ENCODE measurements at places on chromosomes 7 and 10. TPM values are rescaled to one million over a fixed set of nuclear protein-coding genes. Genes with fewer than 3 reads are reported as not detected.

SLC25A40 gene
- 17.3 TPM for total RNA-seq

AOAH gene
- total RNA-seq = 3.4 TPM

PRKAG2 gene
- total RNA-seq = 14.2 TPM

PNLIPRP3 gene
- total RNA-seq = not detected

MSS51 gene
- 9.5 TPM for total RNA-seq

PGAM2 gene
- 433 TPM for total RNA-seq

NPTX2 gene
- 4.3 TPM for total RNA-seq

WDFY4 gene
- 5.7 TPM for total RNA-seq

HOXA10 gene
- total RNA-seq = not detected

EFCAB10 gene
- not detected for total RNA-seq

WNT2 gene
- 2.7 TPM for total RNA-seq

ADCYAP1R1 gene
- 8.3 TPM for total RNA-seq

OPN4 gene
- not detected for total RNA-seq

SPDYE2B gene
- not detected for total RNA-seq

ZMIZ1 gene
- total RNA-seq = 31.6 TPM

PAX4 gene
- total RNA-seq = not detected

RASA4 gene
- 37.1 TPM for total RNA-seq

CSGALNACT2 gene
- total RNA-seq = 24.8 TPM

TSPAN14 gene
- 40.5 TPM for total RNA-seq

SPAM1 gene
- total RNA-seq = not detected

GPR26 gene
- 0.10 TPM for total RNA-seq
